Neuronal stem cell (in vitro differentiated cells): ENCODE measurements at places on chromosomes 2 and 18.

DNA sequence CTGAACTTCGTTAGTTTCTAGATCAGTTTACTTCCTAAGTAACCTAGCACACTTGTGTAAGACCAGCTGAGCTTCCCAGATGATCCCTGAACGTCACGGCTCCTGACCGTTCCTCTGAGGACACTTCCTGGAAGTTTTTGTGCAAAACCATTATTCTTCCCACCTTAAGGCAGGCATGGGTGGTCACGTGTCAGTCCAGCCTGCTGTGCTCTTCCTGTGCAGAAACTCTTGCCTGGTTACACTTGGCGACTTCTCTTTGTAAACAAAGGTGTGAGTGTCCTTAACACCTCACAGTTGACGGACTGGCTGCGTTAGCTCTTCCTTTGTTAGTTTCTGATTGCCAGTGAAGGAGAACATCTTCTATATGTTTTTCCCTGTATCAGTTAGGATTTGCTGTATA, 118.3 kb downstream of the SH3RF3 start:
- H3K36me3 ChIP-seq: no peaks in the 10 kb centered on the region
- no peaks in the 10 kb centered on the region for H3K27me3 ChIP-seq
- H3K4me1 ChIP-seq: no peaks in the 10 kb centered on the region
- H3K4me3 ChIP-seq: no peak overlapping the region

DNA sequence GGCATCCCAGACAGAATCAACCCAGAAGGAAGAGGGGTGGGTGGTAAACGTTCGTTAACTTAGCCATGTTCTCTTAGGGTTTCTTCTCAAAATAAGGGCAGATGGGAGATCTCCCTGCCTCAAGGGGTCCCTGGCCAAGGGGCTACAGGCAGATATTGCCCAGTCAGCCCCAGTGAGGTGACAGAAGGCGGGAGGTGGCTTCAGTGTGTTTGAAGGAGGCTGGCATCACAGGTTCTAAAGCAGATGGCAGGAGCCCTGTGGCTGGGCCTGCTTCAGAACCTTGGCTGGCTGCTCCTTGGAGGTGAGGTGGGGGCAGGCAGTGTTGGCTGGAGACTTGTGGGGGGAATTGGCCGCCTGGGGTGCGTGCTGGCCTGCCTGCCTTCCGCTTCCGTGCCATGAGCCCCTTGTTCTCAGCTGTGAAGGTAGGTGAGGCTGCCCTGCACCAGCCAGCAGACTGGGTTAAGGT, 23.5 kb downstream of the HPCAL1 start:
- H3K4me1 ChIP-seq: peaks cover 17% of the 10 kb centered on the region
- no peak overlapping the region for H3K27ac ChIP-seq
- no peaks in the 10 kb centered on the region for H3K36me3 ChIP-seq

- H3K4me3 ChIP-seq: no peak overlapping the region
- H3K36me3 ChIP-seq: no peaks in the 10 kb centered on the region
- no peak overlapping the region for H3K27ac ChIP-seq
- H3K27me3 ChIP-seq: peaks cover 2% of the 10 kb centered on the region
These were observed 1260.5 kb upstream of the ACVR2A start for GRCh38 chr2:146584316-146584715.

GRCh38 chr2:162581959-162582798, 238.2 kb downstream of the GCA start:
- H3K4me3 ChIP-seq: no peak overlapping the region
- no peak overlapping the region for H3K27ac ChIP-seq
- no peaks in the 10 kb centered on the region for H3K27me3 ChIP-seq
- DNase-seq: peak; percentile 15
- peaks cover 11% of the 10 kb centered on the region for H3K4me1 ChIP-seq
- H3K36me3 ChIP-seq: no peaks in the 10 kb centered on the region

DNA sequence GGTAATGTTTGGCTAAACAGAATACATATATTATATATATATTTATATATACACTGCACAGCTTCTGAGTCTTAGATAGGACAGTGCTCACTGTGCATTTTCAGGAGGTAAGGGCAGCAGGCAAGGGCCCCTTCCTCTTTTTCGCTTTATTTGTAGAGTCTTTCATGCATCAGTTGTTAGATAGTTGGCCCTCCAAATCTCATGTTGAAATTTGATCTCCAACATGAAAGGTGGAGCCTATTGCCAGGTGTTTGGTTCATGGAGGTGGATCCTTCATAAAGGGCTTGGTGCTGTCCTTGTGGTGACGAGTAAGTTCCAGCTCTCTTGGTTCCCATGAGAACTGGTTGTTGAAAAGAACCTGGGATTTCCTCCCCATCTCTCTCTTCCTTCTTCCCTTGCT, 48.1 kb downstream of the TSN start:
- H3K36me3 ChIP-seq: no peaks in the 10 kb centered on the region
- no peak overlapping the region for H3K4me3 ChIP-seq
- peaks cover 5% of the 10 kb centered on the region for H3K4me1 ChIP-seq
- no peak overlapping the region for H3K27ac ChIP-seq
- no peak for DNase-seq

- H3K4me1 ChIP-seq: peaks cover 16% of the 10 kb centered on the region
- DNase-seq: no peak
- no peak overlapping the region for H3K4me3 ChIP-seq
These were observed 12.2 kb downstream of the METAP1D start for GRCh38 chr2:172011812-172012575.

GRCh38 chr2:160114020-160114419, 51.6 kb upstream of the PLA2R1 start:
- no peaks in the 10 kb centered on the region for H3K4me1 ChIP-seq
- no peak for DNase-seq
- no peak overlapping the region for H3K4me3 ChIP-seq
- H3K27me3 ChIP-seq: no peaks in the 10 kb centered on the region
- H3K36me3 ChIP-seq: no peaks in the 10 kb centered on the region

DNA sequence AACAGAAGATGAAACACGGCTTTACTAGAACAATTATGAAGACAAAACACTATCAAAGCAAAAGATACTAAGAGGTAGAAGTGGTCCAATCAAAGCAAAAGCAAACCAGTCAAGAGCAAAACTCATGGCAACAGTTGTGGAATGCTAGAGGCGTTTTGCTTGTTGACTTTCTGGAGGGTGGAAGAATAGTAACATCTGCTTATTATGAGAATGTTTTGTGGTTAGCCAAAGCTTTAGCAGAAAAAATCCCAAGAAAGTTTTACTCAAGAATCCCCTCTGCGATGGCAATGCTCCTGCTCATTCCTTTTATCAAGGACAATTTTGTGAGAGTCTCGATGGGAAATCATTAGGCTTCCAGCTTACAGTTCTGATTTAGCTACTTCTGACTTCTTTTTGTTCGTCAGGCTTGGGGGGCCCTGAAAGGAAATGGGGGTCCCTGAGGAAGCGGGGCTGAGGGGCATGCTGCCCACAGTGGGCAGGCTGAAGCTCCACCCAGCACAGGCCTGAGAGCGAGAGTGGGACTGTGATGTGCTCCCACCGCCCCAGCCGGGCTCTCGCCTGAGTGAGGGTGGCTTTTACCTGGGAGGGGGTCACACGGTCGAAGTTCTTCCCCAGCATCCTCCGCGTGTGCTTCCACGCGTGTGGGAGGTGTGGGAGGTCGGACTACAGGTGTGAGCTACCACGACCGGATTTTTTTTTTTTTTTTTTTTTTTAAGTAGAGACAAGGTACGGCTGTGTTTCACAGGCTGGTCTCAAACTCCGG, 49.0 kb upstream of the MC4R start:
- H3K27me3 ChIP-seq: no peaks in the 10 kb centered on the region
- H3K36me3 ChIP-seq: no peaks in the 10 kb centered on the region
- no peak overlapping the region for H3K27ac ChIP-seq
- no peak for DNase-seq
- H3K4me3 ChIP-seq: no peak overlapping the region
- no peaks in the 10 kb centered on the region for H3K4me1 ChIP-seq

DNA sequence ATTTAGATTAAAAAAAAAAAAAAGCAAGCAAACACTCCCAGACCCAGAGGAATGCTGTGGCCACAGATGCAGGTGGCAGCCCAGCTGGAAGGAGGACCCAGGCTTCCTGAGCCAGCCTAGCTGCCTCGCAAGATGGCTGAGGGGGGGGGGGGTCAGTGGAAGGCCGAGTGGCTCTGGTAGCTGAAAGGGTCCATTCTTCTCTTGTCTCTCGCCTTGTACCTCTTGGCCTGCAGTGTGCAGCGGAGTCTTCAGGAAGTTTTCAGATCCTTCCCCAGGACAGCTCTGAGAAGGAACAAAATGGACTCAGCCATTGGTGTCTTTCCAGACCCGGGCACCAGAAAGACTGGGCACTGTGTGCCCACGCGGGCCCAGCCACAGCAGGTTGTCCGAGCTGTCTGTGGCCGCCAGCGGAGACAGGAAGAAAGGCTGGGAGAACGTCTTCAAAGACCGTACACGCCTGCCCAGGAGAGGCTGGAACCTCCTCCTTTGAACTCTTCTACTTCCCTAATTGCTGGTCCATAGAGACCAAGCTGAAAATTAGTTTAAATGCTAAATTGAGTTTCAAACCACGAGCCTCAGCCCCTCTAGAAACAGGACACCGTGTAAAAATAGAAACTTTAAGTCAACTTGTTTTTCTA, 21.3 kb downstream of the APCDD1 start:
- H3K27me3 ChIP-seq: no peaks in the 10 kb centered on the region
- no peak for DNase-seq
- H3K4me3 ChIP-seq: no peak overlapping the region
- H3K4me1 ChIP-seq: peaks cover 1% of the 10 kb centered on the region
- no peaks in the 10 kb centered on the region for H3K36me3 ChIP-seq

DNA sequence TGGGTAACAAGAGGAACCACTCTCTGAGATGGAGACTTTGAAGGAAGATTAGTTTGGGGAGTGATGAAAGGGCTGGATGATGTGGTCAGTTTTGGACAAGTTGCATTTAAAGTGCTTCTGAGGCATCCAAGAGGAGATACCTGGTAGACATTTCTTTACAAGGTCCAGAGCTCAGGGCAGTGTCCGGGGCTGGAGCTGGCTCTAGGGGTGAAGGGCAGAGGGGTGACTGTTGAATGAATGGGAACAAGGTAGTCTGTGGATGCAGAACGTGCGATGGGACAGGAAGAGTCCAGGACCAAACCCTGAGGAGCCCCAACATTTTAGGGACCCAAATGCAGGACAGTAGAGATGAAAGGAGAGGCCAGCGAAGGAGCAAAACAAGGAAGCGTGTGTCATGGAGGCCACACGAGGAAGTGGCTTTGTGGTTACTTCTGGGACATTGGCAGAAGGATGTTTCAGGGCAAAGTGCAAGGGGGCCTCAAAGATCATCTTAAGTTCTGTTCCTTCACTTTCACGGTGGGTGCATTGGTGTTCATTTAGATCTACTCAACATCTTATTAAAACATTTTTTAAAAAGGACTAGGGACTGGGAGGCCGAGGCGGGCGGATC, 13.6 kb upstream of the GPR35 start:
- no peak for DNase-seq
- H3K4me3 ChIP-seq: no peak overlapping the region
- H3K4me1 ChIP-seq: no peaks in the 10 kb centered on the region
- H3K27ac ChIP-seq: no peak overlapping the region

- H3K27ac ChIP-seq: no peak overlapping the region
- no peak for DNase-seq
- H3K36me3 ChIP-seq: no peaks in the 10 kb centered on the region
- no peak overlapping the region for H3K4me3 ChIP-seq
- H3K4me1 ChIP-seq: no peaks in the 10 kb centered on the region
These were observed 461.0 kb downstream of the EIPR1 start for GRCh38 chr2:2916621-2917020.

DNA sequence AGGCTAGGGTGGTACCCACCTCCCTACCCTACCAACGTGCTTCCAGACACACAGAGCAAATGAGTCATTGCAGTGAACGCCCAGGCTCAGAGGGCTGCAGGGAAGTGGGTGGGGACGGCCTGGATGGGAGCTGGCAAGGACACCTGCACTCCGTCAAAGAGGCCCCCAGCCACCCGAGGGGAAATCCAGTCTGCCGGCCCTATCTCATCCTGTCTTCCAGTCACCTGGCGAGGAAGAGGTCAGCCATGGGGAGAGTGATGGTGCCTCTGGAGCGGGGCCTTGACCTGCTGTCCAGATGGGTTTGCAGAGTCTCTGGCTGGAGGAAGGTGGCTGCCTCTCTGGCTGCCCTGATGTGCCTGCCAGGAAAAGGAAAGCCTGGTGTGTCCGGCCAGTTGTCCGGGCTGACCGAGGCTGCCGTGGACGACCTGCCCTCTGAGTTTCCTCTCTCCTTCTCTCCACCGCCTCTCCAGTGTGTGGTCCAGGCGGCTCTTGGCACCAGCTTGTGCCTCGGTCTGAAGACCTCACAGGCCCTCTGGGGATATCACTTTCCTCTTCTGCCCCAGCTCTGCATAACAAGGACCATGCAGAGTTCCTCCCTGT, 209.7 kb upstream of the COPS8 start:
- no peaks in the 10 kb centered on the region for H3K27me3 ChIP-seq
- no peaks in the 10 kb centered on the region for H3K4me1 ChIP-seq
- no peak overlapping the region for H3K4me3 ChIP-seq
- DNase-seq: no peak
- no peaks in the 10 kb centered on the region for H3K36me3 ChIP-seq

DNA sequence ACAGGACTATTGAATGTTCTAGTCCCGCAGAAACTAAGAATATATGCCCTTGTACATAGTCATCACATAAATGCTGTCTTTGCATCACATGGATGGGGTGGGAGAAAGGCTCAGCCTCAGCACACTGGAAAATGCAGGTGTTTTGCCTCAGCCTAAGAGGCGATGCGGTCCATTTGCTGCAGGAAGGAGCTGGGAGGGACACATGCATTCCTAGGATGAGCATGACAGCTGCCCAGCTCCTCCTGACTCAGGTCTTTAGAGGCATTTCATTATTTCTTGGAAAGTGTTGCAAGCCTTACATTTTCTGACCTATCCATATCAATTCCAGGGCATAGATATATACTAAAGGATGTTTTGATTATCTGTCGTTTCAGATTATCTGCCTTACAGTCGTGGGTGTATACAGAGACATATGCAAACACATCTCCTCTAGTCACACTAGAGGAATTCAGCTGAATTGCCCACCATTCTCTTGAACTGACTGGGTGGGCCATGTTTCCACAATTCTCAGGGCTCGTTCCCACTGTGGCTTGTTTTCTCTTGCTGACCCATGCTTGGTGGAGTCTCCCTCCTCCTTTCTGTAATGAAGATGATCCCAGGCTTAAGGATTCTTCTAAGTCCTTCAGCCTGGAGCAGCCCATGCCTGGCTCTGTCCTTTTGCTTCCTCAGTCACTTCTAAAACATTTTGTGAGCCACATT, 156.9 kb downstream of the SETBP1 start:
- peaks cover 17% of the 10 kb centered on the region for H3K4me1 ChIP-seq
- no peaks in the 10 kb centered on the region for H3K36me3 ChIP-seq
- H3K4me3 ChIP-seq: no peak overlapping the region

GRCh38 chr18:40868110-40868858, 1086.8 kb upstream of the PIK3C3 start:
- H3K27ac ChIP-seq: no peak overlapping the region
- no peaks in the 10 kb centered on the region for H3K27me3 ChIP-seq
- DNase-seq: no peak
- H3K4me1 ChIP-seq: no peaks in the 10 kb centered on the region

GRCh38 chr2:23595601-23596251, 210.7 kb downstream of the KLHL29 start:
- H3K4me3 ChIP-seq: no peak overlapping the region
- peak overlapping the region; percentile 44 for H3K27ac ChIP-seq
- peaks cover 33% of the 10 kb centered on the region for H3K4me1 ChIP-seq
- no peaks in the 10 kb centered on the region for H3K36me3 ChIP-seq
